ENCODE measurements at places on chromosomes 4 and X.

DNA sequence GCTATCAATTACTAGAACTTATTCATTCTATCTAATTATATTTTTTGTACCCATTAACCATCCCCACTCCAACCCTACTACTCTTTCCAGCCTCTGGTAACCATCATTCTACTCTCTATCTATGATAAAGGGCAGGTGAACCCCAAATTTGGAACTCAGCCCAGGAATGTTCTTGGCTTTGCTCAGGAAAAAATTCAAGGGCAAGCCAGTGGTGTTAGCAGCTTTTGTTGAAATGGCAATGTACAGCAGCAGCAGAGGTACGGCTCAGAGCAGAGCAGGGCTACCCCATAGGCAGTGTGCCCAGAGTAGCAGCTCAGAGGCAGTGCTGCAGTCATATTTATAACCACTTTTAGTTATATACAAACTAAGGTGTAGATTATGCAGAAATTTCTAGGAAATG is 138.2 kb downstream of the RNF150 start:
- DNase-seq, result no peak

- DNase-seq, result no peak
These were observed 14.7 kb upstream of the SEC24D start for GRCh38 chr4:118850488-118851173.

DNA sequence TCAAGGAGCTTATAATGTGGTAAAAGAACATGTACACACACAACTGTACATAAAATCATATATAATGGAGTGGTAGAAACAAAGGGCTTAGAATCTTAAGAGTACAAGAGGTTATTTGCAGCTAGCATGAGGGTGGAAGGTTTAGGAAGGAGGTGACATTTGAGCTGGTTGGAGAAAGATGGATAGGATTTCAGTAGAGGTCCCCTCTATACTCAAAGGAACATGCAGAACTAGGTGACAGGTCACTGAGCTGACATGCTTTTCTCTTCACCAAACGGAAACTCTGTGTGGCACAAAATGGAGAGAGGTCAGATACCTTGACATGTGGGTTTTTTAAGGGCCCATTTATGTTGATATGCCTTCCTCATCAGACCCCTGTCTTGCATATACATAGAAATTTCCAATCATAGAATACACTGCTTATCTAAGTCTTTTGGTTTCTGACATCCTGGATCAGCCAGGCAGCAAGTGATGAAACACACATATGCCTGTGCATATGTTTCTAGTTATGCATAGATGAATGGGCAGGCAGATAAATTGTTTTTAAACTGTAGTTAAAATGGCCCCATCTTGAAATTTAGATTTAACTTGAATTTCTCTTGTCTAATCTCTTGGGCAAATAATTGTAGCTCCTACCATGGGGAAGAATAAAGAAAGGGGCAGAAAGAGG is 29.3 kb downstream of the CLCN5 start:
- DNase-seq, result no peak

- DNase-seq, result no peak
These were observed 4.7 kb upstream of the ZNF518B start for GRCh38 chr4:10461850-10462400.

DNA sequence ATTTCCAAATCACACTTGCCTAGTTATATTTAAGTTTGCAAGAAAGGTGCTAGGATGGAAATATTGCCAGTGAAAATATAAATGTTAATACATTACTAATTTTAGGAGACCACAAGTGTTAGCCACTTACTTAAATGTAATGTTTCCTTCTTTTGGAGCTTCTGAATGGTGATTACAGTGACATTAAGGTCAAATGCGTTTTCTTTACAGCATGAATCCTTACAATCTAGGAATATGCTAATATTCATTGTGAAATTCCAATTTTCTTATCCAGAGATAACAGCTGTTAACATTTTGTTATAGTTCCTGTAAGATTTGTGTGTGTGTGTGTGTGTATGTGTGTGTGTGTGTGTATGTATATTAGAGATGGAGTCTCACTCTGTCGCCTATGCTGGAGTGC is 70.2 kb upstream of the NUDT6 start:
- DNase-seq, result no peak

- DNase-seq, result no peak
These were observed 8.0 kb upstream of the ANXA3 start for GRCh38 chr4:78543424-78544125.

DNA sequence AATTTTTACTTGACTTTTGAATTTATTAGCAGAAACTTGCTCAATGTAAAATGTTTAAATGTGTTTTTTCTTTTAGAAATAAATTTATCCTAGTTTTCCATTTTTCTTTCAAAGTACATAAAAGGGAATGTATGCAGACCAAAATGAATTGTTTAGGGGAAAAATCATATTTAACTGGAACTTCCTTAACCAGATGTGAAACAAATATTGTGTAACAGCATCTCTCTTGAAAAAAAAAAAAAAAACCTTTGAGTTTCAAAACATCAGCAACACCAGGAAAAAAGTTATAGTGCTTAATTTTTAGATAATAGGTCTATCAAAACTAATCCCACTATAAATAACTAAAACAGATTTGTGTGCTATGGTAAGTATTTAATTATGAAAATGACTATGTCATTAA is 14.5 kb upstream of the CCNA2 start:
- no peak for DNase-seq

DNA sequence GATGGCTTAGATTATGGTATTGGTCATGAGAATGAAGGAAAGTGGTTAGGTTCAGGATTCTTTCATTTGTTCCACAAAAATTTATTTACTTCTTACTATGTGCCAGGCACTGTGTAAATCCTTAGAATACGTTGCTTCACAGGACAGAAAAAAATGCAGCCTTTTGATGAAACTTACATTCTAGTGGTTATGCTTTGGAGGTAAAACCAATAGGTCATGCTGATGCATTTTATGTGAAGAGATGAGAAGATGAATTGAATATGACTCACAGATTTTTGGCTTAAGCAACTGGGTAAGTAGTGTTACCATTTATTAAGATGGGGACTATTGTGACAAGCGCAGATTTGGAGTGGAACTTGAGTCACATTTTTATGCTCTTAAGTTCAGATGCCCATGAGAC is 165.3 kb downstream of the GLRA2 start:
- DNase-seq, result no peak

DNA sequence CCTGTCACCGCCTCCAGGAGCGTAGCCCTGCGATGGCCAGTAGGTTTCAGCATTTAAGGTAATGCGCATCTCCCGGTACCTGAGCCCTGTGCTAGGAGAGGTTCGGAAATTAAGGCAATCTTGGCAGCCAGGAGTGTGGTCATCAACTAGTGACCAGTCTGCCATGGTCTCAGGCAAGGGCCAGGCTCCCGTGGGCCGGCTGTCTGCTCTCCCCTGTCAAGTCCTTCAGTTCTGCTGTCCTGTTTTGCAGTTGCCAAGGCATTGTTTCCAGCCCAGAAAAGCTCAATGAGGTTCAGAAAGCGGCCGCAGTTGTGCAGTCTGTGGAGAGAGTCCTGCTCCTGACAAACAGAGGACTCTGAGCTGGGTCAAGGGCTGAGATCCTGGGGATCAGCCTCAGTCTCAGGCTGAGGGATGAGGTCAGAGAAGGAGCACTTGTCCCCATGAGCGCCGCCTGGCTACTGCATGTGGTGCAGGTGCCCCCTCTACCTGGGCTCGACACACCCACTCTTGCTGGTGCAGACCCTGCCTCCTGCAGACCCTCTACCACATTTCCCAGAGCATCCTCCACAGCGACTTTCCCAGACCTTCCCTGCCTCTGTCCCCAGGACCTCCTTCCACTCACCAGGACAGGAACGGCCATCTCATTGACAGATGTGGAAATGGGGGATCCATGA is 53.4 kb upstream of the PSAPL1 start:
- DNase-seq, result no peak

DNA sequence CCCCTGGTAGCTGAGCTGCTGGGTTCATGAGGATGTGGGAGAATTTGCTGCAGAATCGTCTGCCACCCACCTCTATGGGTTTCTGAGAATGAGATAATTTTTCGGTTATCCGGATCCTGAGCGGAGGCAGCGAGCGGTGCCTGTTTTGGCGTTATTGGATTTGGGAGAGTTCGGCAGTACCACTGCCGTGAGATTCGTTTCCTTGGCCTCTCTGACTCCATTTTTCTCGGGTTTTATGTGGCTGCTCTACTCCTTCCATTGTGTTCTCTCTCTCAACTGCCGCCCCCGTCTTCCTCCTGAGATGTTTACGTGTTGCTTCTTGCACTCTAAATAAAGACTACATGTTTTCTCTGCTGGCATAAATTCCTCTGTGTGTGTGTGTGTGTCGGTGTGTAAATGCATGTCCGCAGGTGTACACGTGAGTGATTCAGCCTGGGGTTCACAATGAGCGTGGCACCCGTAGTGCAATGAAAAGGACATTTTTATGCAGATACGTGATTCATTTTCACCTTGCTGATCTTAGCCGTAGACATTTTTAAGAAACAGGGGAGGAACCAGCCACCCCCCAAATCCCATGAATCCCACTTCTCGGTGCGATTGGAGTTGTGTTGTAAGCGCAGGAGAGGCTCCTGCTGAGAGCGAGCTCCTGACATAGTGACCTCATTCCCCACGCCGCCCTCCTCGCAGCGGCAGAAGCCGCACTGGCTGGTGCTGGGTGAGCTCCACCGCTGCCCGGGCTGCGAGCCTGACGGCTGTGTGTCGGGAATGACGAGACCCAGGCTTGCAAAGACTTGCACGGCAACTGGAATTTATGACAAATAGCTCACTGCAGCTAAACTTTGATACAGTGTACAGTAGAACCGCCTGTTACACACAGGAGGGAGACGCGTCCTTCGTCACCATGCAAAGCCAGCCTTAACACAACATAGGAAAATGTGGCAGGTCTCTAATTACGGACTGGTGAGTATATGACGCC is 82.2 kb downstream of the STOX2 start:
- DNase-seq, result peak; percentile 7

DNA sequence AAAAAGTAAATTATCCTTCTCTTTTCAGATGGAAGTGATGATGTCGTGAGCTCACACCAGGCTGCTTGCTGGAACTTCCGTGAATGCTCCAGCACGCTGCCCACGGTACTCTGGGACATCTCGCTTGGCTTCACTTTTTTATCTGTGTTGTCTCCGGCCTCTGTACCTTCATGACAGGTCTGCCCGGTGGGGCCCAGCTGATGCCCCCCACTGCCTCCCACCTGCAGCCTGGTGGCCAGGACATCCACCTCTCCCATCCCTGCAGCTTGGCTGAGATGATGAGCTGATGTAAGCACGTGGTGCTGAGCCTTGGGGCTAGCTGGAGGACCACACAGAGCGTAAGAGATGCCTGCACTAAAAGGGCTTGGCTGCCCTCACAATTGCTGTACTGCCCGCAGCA is 59.0 kb upstream of the HELT start:
- no peak for DNase-seq

- no peak for DNase-seq
These were observed 205.5 kb upstream of the MBNL3 start for GRCh38 chrX:132694382-132694781.

DNA sequence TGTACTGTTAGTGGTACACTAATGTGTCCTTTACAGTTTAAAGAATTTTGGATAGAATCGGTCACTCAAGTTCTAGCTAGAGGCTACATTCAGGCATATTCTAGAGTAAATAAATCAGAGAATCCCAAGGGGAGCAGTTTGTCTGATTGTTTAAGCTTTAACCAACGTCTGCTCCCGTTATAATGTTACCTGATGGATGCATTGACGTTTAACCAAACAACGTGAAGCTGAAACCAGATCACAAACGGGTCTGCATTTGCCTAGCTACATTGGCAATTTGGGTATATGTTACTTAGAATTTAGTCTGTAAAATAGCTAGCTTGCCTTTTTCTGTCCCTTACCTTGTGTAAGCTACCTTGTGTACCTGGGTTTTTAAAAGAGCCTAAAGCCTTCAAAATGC is 1.6 kb downstream of the PI4K2B start:
- no peak for DNase-seq

- no peak for DNase-seq
These were observed 256.3 kb downstream of the KCNIP4 start for GRCh38 chr4:21692241-21692640.

DNA sequence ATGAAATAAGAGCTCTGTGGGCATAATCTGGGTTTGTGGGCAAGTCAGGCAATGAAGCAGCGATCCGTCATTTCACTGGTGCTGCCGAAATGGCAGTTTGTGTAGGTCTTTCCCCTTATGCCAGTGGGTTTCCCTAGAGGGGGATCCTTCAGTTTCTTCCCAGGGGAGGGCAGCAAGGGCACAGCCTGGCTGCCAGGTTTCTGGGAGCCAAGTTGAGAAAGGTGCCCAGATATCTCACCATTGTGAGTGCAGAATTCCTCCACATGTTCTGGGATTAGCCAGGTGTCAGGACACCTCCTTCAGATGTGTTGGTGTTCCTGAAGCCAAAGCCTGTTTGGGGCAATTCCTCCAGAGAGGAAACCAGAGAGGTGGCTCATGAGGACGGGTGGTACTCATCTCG is 28.0 kb downstream of the MSX1 start:
- DNase-seq, result no peak

DNA sequence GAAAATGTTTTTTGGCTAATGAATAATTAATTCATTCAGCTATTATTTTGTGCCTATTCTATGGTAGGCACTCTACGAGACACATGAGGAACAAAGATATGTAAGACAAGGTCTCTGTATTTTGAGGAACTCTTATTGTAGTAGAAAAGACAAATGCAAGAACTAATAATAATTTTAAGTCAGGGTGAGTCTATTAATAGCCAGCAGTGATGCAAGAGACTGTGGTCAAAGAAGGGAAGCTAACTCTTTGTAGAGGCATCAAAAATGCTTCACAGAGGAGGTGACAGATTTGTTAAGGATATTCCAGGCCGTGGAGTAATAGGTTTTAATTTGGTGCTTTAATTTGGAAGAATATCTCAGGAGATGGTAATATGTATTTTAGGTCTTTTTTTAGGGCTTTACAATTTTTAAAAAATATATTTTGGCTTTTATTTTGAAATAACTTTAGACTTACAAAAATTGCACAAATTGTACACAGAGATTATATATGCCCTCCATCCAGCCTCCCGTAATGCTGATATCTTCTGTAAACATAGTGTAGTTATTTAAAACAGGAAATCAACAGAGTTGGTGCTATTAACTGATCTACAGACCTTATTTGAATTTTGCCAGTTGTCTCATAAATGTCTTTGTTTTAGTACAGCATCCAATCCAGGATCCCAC is 48.1 kb downstream of the DCLK2 start:
- no peak for DNase-seq

GRCh38 chr4:33226133-33226532 is 2506.0 kb downstream of the PCDH7 start:
- no peak for DNase-seq

GRCh38 chrX:111779582-111779981 is 96.4 kb upstream of the TRPC5OS start:
- DNase-seq, result no peak

GRCh38 chr4:146637621-146638332 is 916 bp upstream of the POU4F2 start:
- no peak for DNase-seq

GRCh38 chrX:18173494-18174180 is 47.0 kb downstream of the BEND2 start:
- no peak for DNase-seq

- no peak for DNase-seq
These were observed 183.0 kb downstream of the CRLF2 start for GRCh38 chrX:1029494-1029893.

DNA sequence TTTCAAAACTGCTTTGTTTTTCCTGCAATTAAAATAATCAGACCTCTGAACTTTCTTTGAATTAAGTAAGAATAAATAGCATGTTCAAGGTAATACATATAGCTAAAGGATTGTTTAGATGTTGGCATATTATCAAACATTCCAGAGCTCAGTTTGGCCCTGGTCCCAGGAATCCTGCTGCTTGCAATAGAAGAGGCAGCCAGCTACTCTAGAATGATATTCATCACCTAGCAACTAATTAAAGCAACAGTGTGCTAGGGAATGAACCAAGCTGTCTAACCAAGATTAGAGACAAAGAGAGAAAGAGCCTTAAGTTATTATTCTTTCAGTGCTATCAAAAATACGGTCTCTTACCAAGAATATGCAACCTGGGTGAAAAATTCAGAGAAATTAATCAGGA is 460.9 kb downstream of the GABRG1 start:
- DNase-seq, result no peak

All from cortex of kidney (tissue), 1 donor.